ENCODE measurements at places on chromosomes 5 and 9. TPM values are rescaled to one million over a fixed set of nuclear protein-coding genes. Genes with fewer than 3 reads are reported as not detected.

IFNB1 gene
- not detected for total RNA-seq

PFN3 gene
- not detected for total RNA-seq

GRCh38 chr9:105280691-105281090 lies 36.2 kb downstream of the SLC44A1 start:
- H3K27ac ChIP-seq = no peak overlapping the region
- H3K4me1 ChIP-seq = no peaks in the 10 kb centered on the region
- no peaks in the 10 kb centered on the region for H3K27me3 ChIP-seq
- H3K36me3 ChIP-seq = no peaks in the 10 kb centered on the region
- no peak overlapping the region for H3K4me3 ChIP-seq

SPATA31E1 gene
- total RNA-seq = not detected

LRRC8A gene
- total RNA-seq = 25.7 TPM

DBN1 gene
- 57.0 TPM for total RNA-seq

- no peaks in the 10 kb centered on the region for H3K27me3 ChIP-seq
- H3K36me3 ChIP-seq = no peaks in the 10 kb centered on the region
- no peaks in the 10 kb centered on the region for H3K4me1 ChIP-seq
- H3K27ac ChIP-seq = no peak overlapping the region
- no peak overlapping the region for H3K4me3 ChIP-seq
- DNase-seq = no peak
Measured at GRCh38 chr5:176934309-176934930, 35.3 kb upstream of the HK3 start.

TTC23L gene
- 0.15 TPM for total RNA-seq

- H3K27ac ChIP-seq = no peak overlapping the region
- no peaks in the 10 kb centered on the region for H3K4me1 ChIP-seq
- DNase-seq = no peak
- H3K4me3 ChIP-seq = no peak overlapping the region
Measured at GRCh38 chr5:98259595-98259994, 513.9 kb upstream of the RGMB start.

- H3K4me1 ChIP-seq = no peaks in the 10 kb centered on the region
- H3K27ac ChIP-seq = no peak overlapping the region
- no peak overlapping the region for H3K4me3 ChIP-seq
- H3K27me3 ChIP-seq = no peaks in the 10 kb centered on the region
Measured at GRCh38 chr5:118883362-118883761, 105.0 kb downstream of the DTWD2 start.

SMIM33 gene
- not detected for total RNA-seq

DNA sequence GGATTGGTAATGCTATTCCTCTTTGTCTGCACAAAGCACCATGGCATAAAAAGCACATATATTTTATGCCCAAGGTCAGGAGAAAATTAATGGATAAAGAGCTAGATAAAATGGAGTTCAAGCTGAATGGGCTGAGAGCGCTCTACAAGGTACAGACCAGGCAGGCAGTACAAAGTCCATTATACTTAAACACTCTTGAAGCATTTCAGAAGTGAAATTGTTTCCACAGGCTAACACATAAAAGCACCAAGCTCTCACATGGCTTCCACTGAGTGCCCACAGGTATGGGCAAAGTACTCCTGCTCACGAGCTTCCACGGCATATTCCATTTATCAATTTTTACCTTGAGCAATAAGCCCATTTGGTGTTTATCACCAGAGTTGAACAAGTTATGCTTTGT lies 771.2 kb upstream of the DMAC1 start:
- no peak overlapping the region for H3K4me3 ChIP-seq
- no peaks in the 10 kb centered on the region for H3K27me3 ChIP-seq
- DNase-seq = no peak
- H3K27ac ChIP-seq = no peak overlapping the region

FREM1 gene
- total RNA-seq = 6.9 TPM

GRCh38 chr9:136482046-136482792 lies 621 bp downstream of the SEC16A start:
- no peak for DNase-seq
- peak overlapping the region; percentile 86 for H3K27ac ChIP-seq

GRCh38 chr9:34508951-34509350 lies 13.8 kb downstream of the ENHO start:
- H3K4me1 ChIP-seq = no peaks in the 10 kb centered on the region
- H3K27ac ChIP-seq = no peak overlapping the region
- H3K36me3 ChIP-seq = no peaks in the 10 kb centered on the region
- no peak for DNase-seq
- no peak overlapping the region for H3K4me3 ChIP-seq
- H3K27me3 ChIP-seq = no peaks in the 10 kb centered on the region

DNA sequence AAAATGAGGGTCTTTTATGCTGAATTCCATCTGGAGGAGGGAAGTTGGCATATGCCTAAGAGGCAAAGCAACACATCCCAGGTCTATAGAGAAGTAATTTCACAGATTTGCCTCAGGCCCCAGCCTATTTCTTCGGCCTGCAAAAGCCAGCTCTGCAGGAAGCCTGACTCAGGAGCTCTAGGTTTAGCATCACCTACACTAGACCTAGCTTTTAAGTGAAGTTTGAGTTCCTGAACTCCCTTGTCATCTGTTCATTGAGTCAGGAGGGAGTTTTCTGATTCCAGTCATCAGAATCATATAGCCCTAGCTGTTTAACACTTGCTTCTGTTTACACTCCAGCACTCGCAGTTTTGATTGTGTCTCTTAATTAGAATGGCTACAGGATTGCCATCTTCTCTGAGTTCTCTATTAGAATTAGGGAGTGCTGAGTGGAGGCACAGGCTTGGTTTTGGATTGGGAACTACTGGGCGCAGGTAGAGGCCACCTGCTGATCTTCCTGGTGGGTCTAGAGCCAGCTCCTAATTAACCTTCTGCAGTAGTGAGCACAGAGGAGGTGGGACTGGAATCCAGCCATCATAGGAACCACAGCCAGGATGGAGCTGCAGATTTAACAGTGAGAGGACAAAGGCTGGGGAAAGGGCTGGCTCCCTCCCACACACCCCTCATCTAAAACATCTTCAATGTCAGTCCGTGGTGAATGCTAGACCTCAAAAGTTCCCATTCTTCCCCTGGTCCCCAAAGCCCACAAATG lies 179.5 kb downstream of the TRIO start:
- no peaks in the 10 kb centered on the region for H3K36me3 ChIP-seq
- H3K4me3 ChIP-seq = no peak overlapping the region
- no peak overlapping the region for H3K27ac ChIP-seq
- no peak for DNase-seq

Data from ovary (tissue), 10 donors.